ENCODE measurements at places on chromosomes 16 and 17. TPM values are rescaled to one million over a fixed set of nuclear protein-coding genes. Genes with fewer than 3 reads are reported as not detected.

MTMR4 gene
- 10.4 TPM for total RNA-seq

HAP1 gene
- 1.1 TPM for total RNA-seq

TMC8 gene
- 0.68 TPM for total RNA-seq

TXNDC17 gene
- 412 TPM for total RNA-seq

NEUROD2 gene
- not detected for total RNA-seq

GOSR1 gene
- total RNA-seq, result 38.2 TPM

ATXN2L gene
- 153 TPM for total RNA-seq

TNFRSF17 gene
- not detected for total RNA-seq

SLC5A10 gene
- 0.18 TPM for total RNA-seq

PRAC2 gene
- not detected for total RNA-seq

RNF222 gene
- total RNA-seq, result not detected

SERPINF2 gene
- 1.6 TPM for total RNA-seq

MYH11 gene
- total RNA-seq, result 0.22 TPM
